ENCODE measurements at places on chromosomes 6 and 20. TPM values are rescaled to one million over a fixed set of nuclear protein-coding genes. Genes with fewer than 3 reads are reported as not detected.

The CRISP3 gene
- not detected for total RNA-seq

The CDC40 gene
- total RNA-seq, result 15.1 TPM

The FAM83B gene
- total RNA-seq, result 50.7 TPM

The ARMH2 gene
- not detected for total RNA-seq

The FBXO30 gene
- 6.0 TPM for total RNA-seq

The ZNF334 gene
- total RNA-seq, result 1.2 TPM

The TRDN gene
- not detected for total RNA-seq

The ZC3H12D gene
- total RNA-seq, result not detected

The LKAAEAR1 gene
- not detected for total RNA-seq

The ACOT8 gene
- total RNA-seq, result 38.6 TPM

The APCDD1L gene
- not detected for total RNA-seq

The CTCFL gene
- not detected for total RNA-seq

The SPEF1 gene
- total RNA-seq, result not detected

The CRISP2 gene
- total RNA-seq, result not detected

The GSTA1 gene
- 0.48 TPM for total RNA-seq

The PNPLA1 gene
- total RNA-seq, result not detected

The HFE gene
- 5.5 TPM for total RNA-seq

The TXLNB gene
- total RNA-seq, result not detected

The SH3BGRL2 gene
- 11.5 TPM for total RNA-seq

The ADGRF1 gene
- total RNA-seq, result 6.7 TPM

The GJA1 gene
- 123 TPM for total RNA-seq

The RRP36 gene
- total RNA-seq, result 110 TPM

The MCHR2 gene
- total RNA-seq, result not detected

The PTK7 gene
- 121 TPM for total RNA-seq

The ADGRF4 gene
- total RNA-seq, result 16.0 TPM

The MAN1A1 gene
- 17.4 TPM for total RNA-seq

The PRRC2A gene
- 35.6 TPM for total RNA-seq

The GLP1R gene
- not detected for total RNA-seq

The DPM1 gene
- 76.5 TPM for total RNA-seq

The RANBP9 gene
- 23.4 TPM for total RNA-seq

The COX4I2 gene
- total RNA-seq, result not detected

The RIPOR3 gene
- 0.64 TPM for total RNA-seq

The RAET1E gene
- 6.0 TPM for total RNA-seq

The GUCA1A gene
- total RNA-seq, result not detected

All from tracheal epithelial cell (primary cell).